Progenitor cell of endocrine pancreas (in vitro differentiated cells): ENCODE measurements at places on chromosomes 1 and 21.

DNA sequence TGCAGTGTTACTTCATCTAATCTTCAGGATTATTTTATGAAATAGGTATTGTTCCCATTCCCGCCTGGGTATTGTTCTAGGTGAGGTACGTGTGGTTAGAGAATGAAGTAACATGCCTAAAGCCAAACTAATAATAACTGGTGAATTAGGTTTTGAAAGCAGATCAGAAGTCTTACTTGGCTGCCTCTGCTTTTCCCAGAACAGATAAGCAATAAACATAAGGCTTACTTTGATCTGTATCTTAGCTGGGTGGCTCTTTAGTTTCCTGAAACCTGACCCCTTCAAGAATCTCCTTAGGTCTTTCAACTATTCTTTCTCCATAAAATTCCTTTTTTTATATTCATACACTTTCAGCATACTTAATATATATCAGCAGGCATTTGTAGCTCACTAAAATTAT, 65.3 kb downstream of the VAV3 start:
- H3K4me1 ChIP-seq = peaks cover 4% of the 10 kb centered on the region
- no peak overlapping the region for H3K4me3 ChIP-seq
- DNase-seq = no peak
- no peak overlapping the region for H3K27ac ChIP-seq
- H3K36me3 ChIP-seq = no peaks in the 10 kb centered on the region

GRCh38 chr1:208181364-208181763, 62.8 kb downstream of the PLXNA2 start:
- no peak overlapping the region for H3K4me3 ChIP-seq
- H3K27me3 ChIP-seq = no peaks in the 10 kb centered on the region
- no peaks in the 10 kb centered on the region for H3K36me3 ChIP-seq
- H3K27ac ChIP-seq = peak overlapping the region; percentile 17
- no peak for DNase-seq
- peaks cover 59% of the 10 kb centered on the region for H3K4me1 ChIP-seq

- H3K27ac ChIP-seq = no peak overlapping the region
- DNase-seq = no peak
- H3K4me3 ChIP-seq = no peak overlapping the region
- H3K4me1 ChIP-seq = peaks cover 11% of the 10 kb centered on the region
These were observed 2.6 kb downstream of the PRELP start for GRCh38 chr1:203478231-203478630.

DNA sequence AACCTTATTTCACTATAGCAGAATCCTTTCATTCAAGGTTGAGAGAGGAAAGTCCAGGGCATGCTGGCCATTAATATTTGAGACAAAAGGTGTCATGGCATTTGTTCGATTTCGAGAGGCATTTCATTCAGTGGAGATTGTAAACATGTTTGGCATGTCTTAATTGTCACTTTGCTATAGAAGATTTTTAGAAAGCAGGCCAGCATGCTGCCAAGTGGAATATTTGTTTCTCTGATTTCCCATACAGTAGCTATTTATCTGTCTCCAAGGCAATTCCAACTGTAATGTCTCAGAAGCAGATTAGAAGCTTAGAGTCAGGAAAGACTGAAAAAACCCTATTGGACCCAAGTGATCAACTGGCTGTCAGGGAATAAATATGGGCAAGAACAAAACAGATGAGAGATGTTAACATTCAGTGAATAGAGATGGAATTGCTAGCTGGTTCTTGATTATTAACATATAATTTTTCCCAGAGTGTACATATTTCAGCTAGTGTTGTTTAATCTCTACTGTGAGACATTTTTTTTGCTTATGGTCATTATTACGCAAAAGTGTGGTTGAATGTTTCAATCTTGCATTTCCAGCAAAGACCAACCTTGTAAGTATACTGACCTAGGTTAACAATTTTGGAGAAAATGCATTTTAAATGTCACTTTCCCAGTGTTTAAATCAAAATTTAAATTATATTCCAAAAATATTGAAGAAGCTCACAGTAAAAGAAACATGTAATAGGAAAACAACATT, 174.6 kb downstream of the KCNK2 start:
- H3K4me1 ChIP-seq = peaks cover 2% of the 10 kb centered on the region
- H3K36me3 ChIP-seq = no peaks in the 10 kb centered on the region
- no peak overlapping the region for H3K4me3 ChIP-seq
- no peaks in the 10 kb centered on the region for H3K27me3 ChIP-seq
- no peak overlapping the region for H3K27ac ChIP-seq

GRCh38 chr1:246281639-246282038, 225.4 kb downstream of the SMYD3 start:
- peaks cover 8% of the 10 kb centered on the region for H3K4me1 ChIP-seq
- H3K27me3 ChIP-seq = no peaks in the 10 kb centered on the region
- no peak overlapping the region for H3K4me3 ChIP-seq
- H3K36me3 ChIP-seq = peaks cover 2% of the 10 kb centered on the region

- DNase-seq = peak; percentile 25
- peak overlapping the region; percentile 25 for H3K27ac ChIP-seq
- no peaks in the 10 kb centered on the region for H3K4me1 ChIP-seq
These were observed 41.7 kb downstream of the PRKCZ start for GRCh38 chr1:2091611-2092604.

DNA sequence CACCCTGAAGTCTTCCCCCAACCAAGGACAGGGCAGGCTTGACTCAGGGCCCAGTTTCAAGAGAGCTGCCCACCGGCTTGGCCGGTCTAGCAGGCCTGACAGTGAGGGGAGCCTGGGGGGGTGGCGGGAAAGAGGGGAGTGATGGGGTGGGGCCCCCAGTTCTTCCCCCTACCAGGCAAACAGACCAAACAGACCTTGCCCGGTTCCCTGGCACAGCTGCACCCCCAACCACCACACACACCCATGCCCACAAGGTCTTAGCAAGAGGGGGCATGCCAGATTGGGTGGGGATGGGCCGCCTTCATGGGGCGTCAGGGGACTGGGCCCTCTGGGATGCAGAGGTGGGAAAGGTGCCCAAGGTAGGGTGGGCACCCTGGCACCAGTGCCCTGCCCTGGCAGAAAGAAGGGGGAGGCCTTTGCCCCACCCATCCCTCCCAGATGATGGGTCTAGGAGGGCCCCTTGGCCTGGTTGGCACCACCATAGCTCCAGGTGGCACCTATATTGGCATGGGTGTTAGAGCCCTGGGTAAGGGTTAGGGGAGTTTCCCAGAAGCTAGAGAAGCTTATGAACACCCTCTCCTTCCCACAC, 8.9 kb downstream of the ZBTB7B start:
- peaks cover 3% of the 10 kb centered on the region for H3K36me3 ChIP-seq
- no peak overlapping the region for H3K4me3 ChIP-seq
- DNase-seq = no peak
- H3K4me1 ChIP-seq = peaks cover 4% of the 10 kb centered on the region

GRCh38 chr21:45032977-45033710, 41.2 kb upstream of the ADARB1 start:
- peaks cover 14% of the 10 kb centered on the region for H3K4me1 ChIP-seq
- H3K4me3 ChIP-seq = no peak overlapping the region
- no peak overlapping the region for H3K27ac ChIP-seq
- no peak for DNase-seq

- peaks cover 3% of the 10 kb centered on the region for H3K4me1 ChIP-seq
- H3K27me3 ChIP-seq = no peaks in the 10 kb centered on the region
- no peak for DNase-seq
- no peak overlapping the region for H3K4me3 ChIP-seq
- H3K27ac ChIP-seq = no peak overlapping the region
These were observed 7.3 kb upstream of the DEDD start for GRCh38 chr1:161139766-161140165.

GRCh38 chr1:12063141-12064072, at the start of gene TNFRSF8:
Gene TNFRSF8, plus strand, starts transcription at chr1:12063303. Its CDS starts 296 bp downstream, at chr1:12063599.
- H3K27ac ChIP-seq = no peak within 1 kb of the TSS
- H3K27me3 ChIP-seq = peaks cover 73% of the 10 kb centered on the region
- H3K4me1 ChIP-seq = peaks cover 2% of the 10 kb centered on the region
- H3K36me3 ChIP-seq = no peaks in the 10 kb centered on the region
- no peak for DNase-seq

DNA sequence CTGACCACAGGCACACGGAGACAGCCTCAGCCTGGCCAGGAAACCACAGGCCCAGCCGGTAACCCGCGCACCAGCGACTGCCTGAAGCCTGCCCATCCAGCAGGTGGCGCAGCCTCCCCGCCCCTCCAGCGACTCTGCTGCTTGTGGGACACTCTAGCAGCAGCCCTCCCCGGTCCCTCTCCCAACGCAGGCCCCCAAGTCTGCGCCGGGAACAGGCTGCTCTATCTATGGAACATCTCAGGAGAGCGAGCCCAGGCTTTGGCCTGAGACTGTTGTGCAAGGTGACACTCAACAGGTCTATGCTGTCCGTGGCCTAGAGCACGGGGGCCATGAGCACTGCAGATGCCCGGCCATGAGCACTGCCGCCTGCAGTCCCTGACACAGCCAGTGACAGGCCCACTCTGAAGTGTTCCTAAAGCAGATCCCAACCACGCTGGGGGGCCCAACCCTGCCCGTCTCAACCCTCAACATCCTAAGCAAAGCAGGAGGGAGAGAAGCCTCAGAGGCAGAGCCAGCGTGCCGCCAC, 28.4 kb downstream of the WDR4 start:
- peaks cover 21% of the 10 kb centered on the region for H3K36me3 ChIP-seq
- H3K27ac ChIP-seq = no peak overlapping the region
- no peak overlapping the region for H3K4me3 ChIP-seq

DNA sequence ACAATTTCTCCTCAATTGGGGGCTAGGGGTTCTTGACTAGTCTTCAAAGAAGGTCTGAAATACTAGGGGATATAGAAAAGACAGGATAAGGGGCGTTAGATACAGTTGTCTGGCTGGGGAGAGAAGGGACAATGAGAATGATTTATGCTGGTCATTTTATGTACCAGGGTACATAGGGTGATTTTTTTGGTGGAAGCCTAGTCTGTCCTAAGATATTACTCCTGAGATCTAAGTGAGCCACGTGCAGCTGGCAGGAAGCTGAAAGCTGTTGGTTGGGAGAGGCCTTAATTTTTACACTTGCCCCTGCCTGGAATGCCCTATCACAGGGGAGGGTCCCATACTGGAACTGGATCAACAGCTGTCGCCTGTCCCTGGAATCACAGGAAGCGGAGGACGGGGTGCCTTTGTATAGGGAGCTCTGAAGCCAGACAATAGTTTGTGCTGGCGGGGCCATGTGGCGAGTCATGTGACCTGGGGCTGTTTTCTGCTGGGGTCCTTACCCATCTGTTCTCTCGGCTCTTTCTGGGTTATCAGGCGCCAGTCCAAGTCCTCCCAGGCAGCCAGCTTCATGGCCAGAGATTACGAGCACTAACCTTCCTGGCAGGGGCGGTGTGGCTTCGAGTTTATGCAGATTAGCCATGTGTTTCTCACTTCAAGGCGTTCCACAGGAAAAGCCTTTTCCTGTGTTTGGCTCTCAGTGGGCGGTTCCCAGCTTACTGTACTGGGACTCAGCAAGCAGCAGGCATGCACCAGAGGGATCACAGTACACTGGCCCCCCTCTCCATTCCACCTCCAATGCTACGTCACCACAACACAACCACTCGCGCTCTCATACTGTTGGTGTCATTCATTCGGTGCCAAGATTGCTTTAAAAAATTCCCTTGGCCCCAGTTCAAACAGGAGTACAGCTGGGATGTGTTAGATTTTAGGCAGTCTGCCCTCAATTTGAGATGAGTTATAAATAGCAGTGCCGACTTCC, 27.5 kb downstream of the ARID1A start:
- no peaks in the 10 kb centered on the region for H3K27me3 ChIP-seq
- DNase-seq = no peak
- H3K36me3 ChIP-seq = peaks cover 12% of the 10 kb centered on the region
- peak overlapping the region; percentile 74 for H3K27ac ChIP-seq
- peak overlapping the region; percentile 46 for H3K4me3 ChIP-seq

DNA sequence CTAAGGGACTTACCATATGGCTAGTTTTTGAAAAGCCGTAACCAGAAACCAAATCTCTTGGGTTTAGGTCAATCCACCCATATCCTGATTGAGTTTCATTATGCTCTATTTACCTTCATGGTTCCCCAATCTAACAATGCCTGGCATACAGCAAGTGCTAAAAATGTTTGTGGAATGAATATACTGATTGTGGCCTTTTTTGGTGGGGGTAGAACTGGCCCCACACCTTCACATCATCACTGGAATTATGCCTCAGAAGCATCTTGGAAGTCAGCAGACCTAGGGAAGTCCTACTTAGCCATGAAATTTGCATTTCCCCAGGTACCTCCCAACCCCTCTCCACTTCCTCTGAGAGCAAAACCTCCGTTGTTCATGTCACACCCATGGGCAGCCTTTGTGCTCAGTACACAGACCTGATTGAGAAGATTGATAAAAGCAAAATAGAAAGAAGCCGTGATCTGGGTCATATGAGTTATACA, 17.8 kb upstream of the SLAMF1 start:
- no peak for DNase-seq
- H3K27me3 ChIP-seq = no peaks in the 10 kb centered on the region
